ENCODE measurements at places on chromosomes 16 and 17.

DNA sequence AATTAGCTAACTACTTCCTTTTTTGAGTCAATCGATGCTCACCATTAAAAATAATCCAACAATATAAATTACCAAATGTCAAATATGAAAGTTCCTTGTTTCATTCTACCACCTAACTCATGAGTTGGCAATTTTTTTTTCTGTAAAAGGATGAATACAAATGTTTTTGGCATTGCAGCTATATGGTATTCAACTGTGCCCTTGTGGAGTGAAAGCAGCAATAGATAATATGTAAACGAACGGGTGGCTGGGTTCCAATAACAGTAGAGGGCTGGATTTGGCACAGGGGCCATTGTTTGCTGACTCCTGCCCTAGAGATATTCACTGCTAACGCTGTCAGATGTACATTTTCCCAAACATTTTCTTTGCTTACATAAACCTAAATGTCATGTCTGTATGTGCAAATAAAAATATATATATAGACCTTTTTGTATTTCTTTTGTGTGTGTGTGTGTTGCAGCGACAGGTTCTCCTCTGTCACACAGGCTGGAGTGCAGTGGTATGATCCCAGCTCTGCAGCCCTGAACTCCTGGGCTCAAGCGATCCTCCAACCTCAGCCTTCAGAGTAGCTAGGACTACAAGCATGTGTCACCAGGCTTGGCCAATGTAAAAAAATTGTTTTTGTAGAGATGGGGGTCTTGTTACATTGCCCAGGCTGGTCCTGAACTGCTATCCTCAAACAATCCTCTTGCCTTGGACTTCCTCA lies 73.9 kb downstream of the RPGRIP1L start:
- DNase-seq = no peak

- no peak for DNase-seq
These were observed 746 bp upstream of the TMEM132E start for GRCh38 chr17:34578656-34579016.

DNA sequence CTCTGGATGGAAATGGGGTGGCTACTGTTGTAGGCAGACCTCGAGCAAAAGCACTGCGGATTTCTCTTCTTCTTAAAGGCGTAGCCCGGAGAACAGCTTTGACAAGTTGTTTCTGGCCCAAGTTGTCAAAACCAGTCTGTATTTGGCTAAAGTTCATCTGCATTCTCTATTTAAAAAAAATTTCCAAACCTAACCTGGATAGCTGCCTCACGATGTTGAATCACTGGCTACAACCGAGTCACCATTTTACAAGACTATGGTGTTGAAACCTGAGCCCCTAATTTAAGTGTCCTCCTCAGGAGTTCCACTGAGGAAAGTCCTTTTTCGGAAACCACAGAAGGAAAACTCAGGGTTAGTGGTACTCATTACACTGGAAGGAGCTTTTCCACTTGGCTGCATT lies 1.5 kb downstream of the SLC16A6 start:
- no peak for DNase-seq

- no peak for DNase-seq
These were observed 40.1 kb downstream of the STAT3 start for GRCh38 chr17:42348104-42348503.

DNA sequence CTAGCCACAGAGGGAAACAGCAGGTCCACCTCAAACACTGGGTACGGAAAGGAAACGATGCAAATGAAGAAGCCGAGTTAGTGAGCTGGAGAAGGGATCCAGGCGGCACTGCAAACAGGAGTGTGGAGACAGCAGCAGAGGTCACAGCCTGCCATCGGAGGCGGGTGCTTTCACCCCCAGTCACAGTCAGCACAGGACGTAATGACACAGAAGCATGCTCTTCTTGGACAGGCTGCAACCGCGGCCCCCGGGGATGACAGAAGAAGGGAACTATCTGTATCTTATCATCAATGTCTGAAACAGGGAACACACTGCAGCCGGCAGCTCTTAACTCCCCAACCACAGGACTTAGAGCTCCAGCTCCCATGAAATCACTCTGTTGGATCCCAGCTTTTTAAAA lies 16.1 kb upstream of the SLC38A8 start:
- DNase-seq = no peak

DNA sequence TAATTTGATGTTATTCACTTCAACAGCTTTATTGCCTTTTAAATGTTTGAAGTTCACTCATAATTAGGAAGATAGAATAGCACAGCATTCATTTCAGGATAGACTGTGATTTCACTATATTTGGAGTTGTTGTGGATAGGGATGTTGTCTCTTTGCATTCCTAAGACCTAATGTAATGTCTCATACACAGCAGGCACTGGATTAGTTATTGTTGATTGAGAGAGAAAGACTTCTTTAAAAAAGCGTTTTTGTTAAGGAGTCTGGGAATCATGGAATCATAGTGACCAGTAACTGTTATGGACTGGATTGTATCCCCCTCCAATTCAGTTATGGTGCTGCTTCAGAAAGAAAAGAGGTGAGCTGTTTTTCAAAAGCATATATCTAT lies 122.0 kb downstream of the USP22 start:
- DNase-seq = no peak

- no peak for DNase-seq
These were observed 50.2 kb downstream of the SDK2 start for GRCh38 chr17:73594025-73594424.

GRCh38 chr16:1330931-1331711 lies 2.3 kb upstream of the BAIAP3 start:
- no peak for DNase-seq

DNA sequence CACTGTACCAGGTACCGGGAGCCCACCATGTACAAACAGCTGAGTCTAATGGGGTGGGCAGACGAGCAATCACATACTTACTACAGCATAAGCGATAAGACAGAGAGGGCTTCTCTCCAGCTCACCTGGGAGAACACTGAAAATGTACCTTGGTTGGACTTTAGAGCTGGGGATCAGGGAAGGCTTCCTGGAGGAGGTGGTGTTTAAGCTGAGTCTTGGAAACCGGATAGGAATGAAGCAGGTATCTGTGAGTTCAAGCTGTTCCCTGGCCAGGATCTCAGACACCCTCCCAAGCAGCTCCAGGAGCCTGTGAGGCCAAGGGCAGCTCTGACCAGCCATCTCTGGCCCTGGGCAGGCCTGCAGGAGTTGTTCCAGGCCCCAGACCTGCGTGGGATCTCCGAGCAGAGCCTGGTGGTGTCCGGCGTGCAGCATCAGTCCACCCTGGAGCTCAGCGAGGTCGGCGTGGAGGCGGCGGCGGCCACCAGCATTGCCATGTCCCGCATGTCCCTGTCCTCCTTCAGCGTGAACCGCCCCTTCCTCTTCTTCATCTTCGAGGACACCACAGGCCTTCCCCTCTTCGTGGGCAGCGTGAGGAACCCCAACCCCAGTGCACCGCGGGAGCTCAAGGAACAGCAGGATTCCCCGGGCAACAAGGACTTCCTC lies 8.0 kb upstream of the SERPINF1 start:
- DNase-seq = no peak

GRCh38 chr17:31559584-31560501 lies 168.4 kb downstream of the RAB11FIP4 start:
- DNase-seq = no peak

GRCh38 chr17:17305281-17305801 lies 2.2 kb downstream of the NT5M start:
- DNase-seq = no peak
